ENCODE measurements at places on chromosomes 3 and 15.

DNA sequence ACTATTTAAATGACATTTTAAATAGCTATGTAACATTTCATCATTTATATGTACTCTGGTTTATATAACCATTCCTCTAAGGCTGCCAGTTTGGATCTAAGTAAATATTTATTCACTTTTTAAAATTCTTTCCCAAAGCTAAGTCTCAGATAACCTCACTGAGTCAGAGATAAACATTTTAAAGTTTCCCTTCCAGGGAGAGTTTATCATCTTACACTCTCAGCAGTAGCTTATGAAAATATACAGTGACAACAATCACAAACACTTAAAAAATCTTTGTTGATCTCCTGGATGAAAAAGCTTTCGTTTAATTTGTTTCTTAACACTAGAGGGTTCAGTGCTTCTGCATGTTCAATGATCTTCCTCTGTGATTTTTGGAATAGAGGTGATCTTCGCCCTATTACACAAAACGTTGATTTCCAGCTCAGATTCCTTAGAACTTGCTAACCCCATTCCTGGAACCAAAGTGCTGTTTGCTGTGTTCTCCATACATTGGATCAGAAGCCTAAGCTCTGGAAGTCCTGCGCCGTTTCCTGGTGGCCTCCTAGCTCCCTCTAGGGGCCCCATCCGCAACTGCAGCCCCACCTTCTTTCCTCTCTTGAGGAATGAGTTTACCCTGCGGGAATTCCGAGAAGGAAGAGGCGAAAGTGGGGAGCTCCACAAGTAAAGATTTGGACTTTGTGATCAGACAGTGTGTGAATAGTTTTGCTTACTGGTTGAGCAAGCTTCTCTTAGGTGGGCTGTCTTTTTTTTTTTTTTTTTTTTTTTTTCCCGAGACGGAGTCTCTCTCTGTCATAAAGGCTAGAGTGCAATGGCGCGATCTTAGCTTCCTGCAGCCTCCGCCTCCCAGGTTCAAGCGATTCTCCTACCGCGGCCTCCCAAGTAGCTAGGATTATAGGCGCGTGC is 29.3 kb upstream of the SACM1L start:
- no peak for DNase-seq

DNA sequence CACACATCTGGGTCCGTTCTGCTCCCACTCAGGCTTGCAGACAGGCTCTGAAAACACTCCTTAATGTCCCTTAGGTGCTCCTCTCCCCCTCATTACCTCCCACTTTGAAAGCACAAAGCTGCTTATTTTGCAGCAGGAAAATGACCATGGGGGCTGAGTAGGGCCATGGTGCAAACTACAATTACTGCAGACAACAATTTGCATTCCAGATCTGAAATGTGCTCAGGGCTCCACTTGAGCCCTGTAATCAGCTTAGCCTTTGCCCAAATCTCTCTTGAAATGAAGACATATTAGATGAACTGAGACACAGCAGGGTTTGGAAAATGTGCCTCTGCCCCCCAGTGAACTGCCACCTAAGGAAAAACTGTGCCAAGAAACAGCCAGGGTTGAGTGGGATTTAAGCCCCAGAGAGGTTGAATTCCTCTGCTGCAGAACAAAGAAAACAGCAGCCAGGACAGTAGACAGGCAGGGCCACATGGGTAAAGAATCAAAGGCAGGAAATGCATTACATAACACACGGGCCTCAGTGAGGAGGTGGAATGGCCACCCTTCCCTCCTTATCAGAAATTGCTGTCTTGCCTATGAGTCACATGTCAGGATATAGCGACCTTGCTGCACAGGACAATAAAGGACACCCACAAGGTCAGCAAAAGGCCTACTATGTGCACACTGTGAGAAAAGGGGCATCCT is 126.8 kb upstream of the ARHGEF3 start:
- DNase-seq: no peak

GRCh38 chr3:46731795-46732194 is 14.1 kb upstream of the PRSS50 start:
- no peak for DNase-seq

DNA sequence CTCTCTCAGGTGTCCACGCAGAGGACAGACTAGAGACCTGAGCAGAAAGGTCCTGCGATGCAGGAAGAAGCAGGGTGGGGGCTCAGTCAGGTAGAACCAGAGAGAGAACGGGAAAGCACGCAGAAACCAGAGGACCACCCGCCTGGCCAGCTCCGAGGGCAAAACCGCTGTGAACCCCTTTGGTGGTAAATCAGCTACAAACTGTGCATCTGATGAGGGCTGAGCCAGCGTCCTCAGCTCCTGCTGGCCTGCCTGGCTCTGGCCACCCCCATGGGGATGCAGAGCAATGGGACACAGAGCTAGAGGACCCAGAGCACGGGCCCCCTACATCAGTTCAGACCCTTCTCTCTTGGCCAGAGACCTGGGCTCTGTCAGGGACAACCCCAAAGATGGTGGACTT is 44.6 kb downstream of the WNT7A start:
- no peak for DNase-seq

- no peak for DNase-seq
These were observed 826.2 kb downstream of the ROBO1 start for GRCh38 chr3:78941587-78941986.

DNA sequence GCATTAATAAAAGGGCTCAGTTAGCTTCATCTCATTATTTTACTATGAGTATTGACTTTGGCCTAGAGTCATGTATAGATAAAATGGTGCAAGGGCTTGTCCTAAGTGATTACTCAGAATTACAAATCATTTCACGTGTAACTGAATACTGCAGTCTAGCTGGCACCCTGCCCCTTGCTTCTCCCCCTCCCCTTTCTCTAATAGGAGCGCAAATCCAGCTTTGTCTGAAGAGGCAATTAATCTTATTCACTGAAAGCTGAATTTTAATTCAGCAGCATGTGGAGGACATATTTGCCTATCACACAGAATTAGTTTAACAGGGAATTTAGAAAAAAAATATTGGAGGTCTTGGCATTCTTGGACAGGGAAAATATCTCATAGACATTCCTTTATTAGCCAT is 412.1 kb upstream of the DPH6 start:
- DNase-seq: no peak

GRCh38 chr15:82647835-82648256 is 683 bp upstream of the CPEB1 start:
- DNase-seq: no peak

- no peak for DNase-seq
These were observed 82.6 kb downstream of the PCCB start for GRCh38 chr3:136332776-136333175.

GRCh38 chr3:149080699-149081091 is 5.6 kb downstream of the HLTF start:
- no peak for DNase-seq

- DNase-seq: no peak
These were observed 99.8 kb upstream of the C15orf61 start for GRCh38 chr15:67421105-67421504.

GRCh38 chr3:17742880-17743657 is 638 bp upstream of the TBC1D5 start:
- no peak for DNase-seq

DNA sequence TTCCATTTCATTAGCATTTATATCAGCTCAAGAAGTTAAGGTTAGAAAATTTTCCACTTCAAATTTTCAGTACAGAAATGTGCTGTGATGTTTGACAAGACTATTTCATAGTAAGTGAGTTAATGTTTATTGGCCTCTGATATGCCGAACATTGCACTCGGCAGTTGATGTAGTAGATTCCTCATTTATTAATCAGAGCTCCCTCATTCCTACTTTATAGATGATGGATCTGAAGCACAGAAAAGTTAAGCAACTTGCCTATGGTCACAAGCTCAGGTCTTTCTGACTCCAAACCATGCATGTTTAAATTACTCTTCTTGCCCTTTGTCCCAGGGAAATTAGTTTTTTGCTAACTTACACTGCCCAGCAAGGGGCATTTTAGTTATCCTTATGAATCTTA is 92.0 kb downstream of the ATG7 start:
- DNase-seq: no peak

DNA sequence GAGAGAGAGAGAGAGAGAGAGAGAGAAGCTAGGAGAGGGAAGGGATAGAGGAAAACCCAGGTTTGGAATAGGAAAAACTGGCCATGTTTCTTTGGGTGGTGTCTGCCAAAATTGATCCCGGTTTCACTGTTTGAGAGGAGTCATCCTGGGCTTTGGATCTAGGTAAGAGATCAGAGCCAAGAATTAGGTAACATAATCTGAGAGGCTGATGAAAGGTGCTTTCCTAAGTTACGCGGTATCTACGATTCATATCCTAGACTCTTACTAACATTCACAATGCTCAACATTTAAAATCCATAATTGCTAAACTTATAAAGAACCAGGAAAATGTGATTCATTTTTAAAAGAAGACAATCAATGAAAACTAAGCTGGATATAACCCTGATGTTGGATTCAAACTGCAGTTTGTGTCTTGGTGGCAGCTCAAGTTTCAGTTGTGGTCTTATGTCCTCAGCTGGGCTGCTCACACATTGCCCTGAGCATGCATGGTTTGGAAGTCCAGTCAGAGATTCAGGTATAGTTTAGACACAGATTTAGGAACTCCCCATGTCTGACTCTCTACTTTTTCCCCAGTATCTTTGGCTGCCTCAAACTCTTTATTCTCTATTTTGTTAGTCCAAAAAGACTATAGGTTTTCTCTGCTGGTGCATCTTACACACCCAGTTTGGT is 42.5 kb upstream of the FMN1 start:
- no peak for DNase-seq

- no peak for DNase-seq
These were observed 8.1 kb downstream of the SLC33A1 start for GRCh38 chr3:155846119-155846518.

DNA sequence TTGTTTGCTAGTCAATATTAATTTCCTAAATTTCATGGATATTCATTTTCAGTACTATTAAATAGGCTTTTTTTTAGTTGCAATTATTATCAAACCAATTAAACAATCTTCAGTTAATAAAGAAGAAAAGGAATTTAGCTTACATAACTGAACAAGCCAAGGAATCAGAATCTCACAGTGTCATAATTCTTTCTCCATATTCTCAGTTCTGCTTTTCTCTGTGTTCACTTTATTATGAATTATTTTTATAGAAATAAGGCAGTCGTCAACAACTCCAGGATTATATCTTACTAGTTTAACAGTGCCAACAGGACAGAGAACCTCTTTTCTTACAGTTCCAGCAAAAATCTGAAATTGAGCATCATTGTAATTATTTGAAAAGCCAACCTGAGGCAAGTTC is 221.7 kb downstream of the CGGBP1 start:
- DNase-seq: no peak

DNA sequence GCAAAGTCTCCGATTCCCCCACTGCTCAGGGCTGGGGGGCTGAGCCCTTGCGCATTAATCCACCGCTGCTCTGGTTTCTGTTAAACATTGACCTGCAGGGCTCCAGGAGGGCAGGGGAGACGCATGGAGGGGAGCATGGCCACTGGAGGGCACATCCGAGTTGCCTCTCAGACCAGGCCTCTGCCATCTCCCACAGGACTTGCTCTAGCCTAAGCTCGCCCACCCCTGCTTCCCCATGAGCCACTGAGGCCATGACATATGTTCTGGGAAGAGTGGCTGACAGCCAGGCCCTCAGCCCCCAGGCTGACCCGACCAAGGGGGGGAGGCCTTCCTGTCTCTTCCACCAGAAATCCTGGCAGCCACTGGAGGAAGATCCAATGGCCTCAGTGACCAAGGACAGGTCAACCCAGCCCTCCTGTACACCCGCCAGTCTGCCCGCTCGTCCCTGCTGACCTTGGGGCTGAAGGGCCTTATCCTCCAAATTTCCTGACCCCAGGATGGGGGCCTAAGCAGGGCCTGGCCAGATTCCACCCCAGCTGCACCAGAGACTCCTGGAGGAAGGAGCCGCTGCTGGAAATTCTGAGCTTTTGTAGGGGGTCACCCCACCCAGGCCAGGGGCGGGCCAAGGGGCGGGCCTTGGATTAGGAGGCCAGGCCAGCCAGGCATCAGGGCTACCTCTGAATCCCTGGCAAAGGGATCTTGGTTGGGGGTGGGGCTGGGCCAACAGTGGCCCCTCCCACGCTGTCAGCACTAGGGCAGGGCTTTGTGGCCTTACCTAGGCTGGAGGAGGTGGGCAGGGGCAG is at the start of gene HYAL1:
HYAL1 (minus strand) TSS at position 562 of the 803 bp plus-strand sequence. CDS start 618 bp downstream, outside the sequence.
- DNase-seq: no peak

- no peak for DNase-seq
These were observed 14.0 kb downstream of the NANOGP8 start for GRCh38 chr15:35071106-35071505.

DNA sequence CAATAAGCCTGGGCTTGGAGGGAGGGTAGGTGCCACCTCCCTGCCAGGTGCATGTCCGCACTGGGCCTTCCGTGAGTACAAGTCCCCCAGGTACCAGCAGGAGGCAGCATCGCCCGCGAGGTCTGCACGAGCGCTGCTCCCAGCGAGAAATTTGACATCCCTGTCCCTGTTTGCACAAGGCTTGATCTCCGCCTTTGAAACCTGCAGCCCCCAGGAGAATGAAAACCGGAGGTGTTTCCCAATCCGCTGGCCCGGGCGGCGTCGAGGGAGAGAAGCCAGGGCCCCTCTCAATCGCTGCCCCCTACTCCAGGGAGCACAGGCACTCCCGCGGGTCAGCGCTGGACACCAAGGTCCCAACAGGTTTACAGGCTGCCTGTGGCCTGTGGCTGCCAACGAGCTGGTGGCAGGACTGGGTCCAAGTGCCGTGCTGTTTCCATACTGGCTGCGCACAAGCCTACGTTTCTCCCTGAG is 961 bp downstream of the HAPLN3 start:
- no peak for DNase-seq

- DNase-seq: no peak
These were observed 6.9 kb downstream of the SLC38A3 start for GRCh38 chr3:50211930-50212329.

DNA sequence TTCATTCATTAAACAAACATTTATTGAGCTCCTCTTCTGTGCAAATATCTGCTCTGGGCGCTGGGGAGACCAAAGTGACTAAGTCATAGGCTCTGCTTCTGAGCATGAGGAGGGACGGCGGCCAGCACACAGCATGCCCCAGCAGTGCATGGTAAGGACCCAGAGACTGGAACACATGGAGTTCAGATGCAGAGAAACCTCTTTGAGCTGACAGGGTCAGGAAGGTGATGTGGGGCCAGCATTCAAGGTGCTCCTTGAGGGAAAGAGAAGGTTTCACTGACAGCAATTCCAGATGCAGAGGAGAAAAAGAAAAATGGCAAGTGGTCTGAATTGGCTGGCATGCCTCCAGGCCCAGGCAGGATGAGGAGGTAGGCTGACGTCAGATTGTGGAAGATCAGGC is 234.5 kb downstream of the UACA start:
- no peak for DNase-seq

- no peak for DNase-seq
These were observed 143.3 kb upstream of the SLCO3A1 start for GRCh38 chr15:91710080-91710698.

- DNase-seq: no peak
These were observed 308.2 kb downstream of the CTNNB1 start for GRCh38 chr3:41507336-41508062.

DNA sequence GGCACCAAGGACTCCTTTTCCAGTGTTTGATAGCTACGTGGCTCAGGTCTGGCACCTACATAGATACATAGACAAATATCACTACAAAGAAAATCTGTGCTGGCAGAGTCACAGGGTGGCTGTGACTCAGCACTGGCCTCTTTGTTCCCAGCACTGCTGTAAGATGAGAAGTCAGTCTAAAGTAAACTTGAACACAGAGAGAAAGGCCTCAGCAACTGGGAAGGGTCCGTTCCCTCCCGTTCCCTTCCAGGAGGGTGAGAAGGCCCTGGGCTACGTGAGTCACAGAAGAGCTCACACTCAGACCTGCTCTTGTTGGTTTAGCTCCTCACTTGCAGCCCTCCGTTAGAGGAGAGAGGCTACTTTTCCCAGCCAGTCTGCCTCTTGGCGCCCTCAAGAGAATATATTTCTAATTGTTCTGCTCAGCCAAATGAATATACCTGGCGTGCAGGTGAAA is 23.1 kb downstream of the ANXA2 start:
- no peak for DNase-seq

Data from KG1 (cell line).